ENCODE measurements at places on chromosomes 3 and 15. TPM values are rescaled to one million over a fixed set of nuclear protein-coding genes. Genes with fewer than 3 reads are reported as not detected.
A peak's percentile ranks its signal among the peaks of the same experiment; 100 is the strongest.

DNA sequence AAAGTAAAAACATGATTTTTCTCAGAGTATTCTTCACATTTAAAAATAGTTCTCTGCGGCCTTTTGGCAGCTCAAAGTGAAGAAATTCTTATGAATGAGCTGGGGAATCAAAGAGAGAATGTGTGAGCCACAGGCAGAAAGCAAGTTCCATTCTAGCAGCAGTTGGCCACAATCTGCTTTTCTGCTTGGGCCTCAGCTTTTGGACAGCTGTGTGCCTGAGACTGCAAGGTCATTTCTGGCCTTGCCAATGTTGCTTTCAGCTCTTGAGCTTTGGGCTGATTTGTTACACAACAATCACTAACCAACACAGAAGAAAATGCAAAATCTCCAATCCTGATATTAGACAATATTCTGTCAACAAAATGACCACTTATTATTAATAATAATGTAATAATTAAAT is 14.4 kb upstream of the TM4SF4 start:
- DNase-seq, result peak; percentile 19

DNA sequence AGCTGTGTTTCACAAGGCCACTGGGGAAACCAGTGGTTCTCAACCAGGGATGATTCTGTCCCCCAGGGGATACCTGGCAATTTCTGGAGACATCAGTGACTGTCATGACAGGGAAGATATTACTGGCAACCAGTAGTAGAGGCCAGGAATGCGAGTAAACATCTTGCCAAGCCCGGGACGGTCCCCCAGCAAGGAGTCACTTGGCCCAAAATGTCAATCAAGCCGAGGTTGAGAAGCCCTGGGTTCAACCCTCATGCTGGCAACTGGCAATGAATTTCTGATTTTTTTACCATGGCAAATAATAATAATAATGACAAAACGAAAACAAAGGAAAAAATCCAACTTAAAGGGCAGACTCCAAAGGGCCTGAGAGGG is 65.5 kb upstream of the RPL32 start:
- no peak for DNase-seq

- DNase-seq, result no peak
Observed at GRCh38 chr15:51368751-51369450, 27.4 kb downstream of the GLDN start.

Gene CCDC54
- total RNA-seq, result not detected

DNA sequence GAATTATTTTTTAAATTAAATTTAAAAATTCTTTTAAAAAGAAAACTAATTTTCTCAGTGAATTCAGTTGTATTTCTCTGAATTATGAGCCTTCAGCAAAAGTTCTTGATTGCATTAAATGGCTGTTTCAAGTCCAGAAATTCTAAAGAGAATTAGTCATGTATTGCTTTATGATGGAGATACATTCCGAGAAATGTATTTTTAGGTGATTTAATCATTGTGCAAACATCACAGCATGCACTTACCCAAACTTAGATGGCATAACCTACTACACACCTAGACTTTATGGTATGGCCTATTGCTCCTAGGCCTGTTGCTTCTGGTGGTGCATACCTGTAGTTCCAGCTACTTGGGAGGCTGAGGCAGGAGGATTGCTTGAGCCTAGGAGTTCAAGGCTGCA is 44.3 kb upstream of the GCNT3 start:
- no peak for DNase-seq

Gene FSIP1
- total RNA-seq, result 1.5 TPM

- DNase-seq, result no peak
Observed at GRCh38 chr3:61297821-61298220, 46.6 kb upstream of the FHIT start.

DNA sequence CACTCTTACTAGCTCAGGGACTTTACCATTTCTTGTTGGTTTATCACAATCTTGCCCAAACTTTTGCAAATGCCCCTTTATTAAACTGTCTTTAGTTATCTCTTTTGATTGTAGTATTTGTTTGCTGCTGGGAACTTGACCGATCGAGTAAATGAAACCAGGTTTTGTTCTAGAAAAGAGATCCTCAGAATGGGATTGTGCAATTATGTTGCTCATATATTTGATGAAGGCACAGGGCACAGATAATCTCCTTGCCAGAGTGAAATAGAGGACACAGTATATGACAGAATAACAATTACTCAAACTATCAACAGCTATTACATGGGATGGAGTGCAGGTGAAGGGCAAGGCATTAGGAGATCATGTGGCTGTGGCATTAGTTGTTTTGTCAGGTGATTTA is 216.6 kb upstream of the RASGRP1 start:
- no peak for DNase-seq

- DNase-seq, result no peak
Observed at GRCh38 chr15:101608201-101608600, 44.0 kb downstream of the TM2D3 start.

Gene AADACL2
- total RNA-seq, result 0.21 TPM

DNA sequence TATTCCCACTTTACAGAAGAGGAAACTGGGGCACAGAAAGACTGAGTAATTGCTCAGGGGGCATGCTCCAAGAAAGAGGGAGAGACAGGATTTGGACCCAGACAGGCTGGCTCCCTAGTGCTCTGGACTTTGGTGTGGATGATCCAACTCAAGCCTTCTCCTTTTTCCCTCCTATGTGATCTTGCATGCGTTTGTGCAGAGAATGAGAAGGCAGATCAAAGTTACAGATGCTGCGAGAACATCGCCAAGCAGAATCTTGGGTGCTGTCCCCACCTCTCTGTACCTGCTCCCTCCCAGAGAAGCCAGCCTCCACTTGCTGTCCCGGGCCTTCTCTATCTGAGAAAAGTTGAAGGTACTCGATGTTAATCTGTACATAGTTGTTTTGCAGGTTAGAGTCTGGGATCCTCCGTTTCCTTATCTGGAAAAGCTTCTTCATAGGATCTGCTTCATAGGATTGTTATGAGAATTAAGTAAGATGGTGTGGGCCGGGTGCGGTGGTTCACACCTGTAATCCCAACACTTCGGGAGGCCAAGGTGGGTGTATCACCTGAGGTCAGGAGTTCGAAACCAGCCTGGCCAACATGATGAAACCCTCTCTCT is 10.2 kb downstream of the GNB5 start:
- no peak for DNase-seq

GRCh38 chr15:56767315-56767714 is 34.0 kb upstream of the ZNF280D start:
- DNase-seq, result no peak

- DNase-seq, result no peak
Observed at GRCh38 chr3:117349566-117349965, 640.0 kb downstream of the TUSC7 start.

DNA sequence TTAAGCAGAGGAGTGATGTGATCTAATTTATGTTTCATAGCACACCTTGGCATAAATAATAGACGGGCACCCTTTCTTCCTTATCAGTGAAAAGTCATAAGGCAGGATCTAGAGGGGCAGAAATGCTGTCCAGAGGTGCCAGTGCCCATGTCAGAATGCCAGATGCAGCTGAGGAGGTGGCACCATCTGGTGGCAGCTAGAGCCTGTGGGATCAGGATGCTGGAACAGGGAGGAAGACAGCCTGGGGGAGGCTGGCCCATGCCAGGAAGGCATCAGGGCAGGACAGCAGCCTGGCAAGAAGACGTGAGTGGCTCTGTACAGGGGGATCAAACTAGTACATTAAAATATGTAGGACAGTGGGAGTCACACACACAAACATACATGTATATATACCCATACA is 16.5 kb downstream of the MYH15 start:
- DNase-seq, result no peak

Gene RASGRP1
- 0.98 TPM for total RNA-seq
